ENCODE measurements at places on chromosomes 11 and 22. TPM values are rescaled to one million over a fixed set of nuclear protein-coding genes. Genes with fewer than 3 reads are reported as not detected.

MRGPRE gene
- total RNA-seq = not detected

- no peak for DNase-seq
Measured at GRCh38 chr11:131253656-131254151, 116.7 kb upstream of the NTM start.

DNA sequence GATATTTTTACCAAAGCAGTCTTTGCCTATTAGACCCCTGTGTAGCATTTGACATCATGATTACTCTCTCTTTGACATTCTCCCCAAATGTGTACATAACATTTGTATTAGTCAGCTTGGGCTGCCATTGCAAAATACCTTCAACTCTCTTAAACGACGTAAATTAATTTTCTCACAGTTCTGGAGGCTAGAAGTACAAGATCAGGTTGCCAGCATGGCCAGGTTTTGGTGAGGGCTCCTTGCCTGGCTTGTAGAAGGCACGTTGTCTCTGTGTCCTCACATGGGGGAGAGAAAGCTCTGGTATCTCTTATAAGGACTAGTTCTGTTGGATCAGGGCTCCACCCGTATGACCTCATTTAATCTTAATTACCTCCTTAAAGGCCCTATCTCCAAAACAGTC, 12.3 kb upstream of the DLAT start:
- DNase-seq = peak; percentile 25

GRCh38 chr11:28232649-28233048, 124.5 kb downstream of the METTL15 start:
- no peak for DNase-seq

DNA sequence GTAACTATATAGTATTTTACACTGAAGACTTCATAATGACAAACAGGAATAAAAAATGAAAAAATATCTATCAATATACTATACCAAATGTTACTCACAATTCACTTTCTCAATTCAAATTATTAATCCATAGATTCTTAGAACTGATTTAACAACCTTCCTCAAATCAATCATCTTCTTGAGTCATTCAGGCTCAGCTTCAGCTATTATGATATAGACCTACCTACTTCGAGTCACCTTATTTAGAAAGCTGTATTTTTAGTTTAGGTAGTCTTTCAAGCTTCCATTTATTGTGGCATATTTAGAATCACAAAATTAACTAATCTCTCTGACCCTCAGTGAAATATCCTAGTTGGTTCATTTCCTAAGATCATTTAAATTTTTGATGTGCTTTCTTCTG, 8.2 kb downstream of the CREBZF start:
- DNase-seq = no peak

- no peak for DNase-seq
Measured at GRCh38 chr11:133724116-133724515, 121.2 kb downstream of the SPATA19 start.

RHOD gene
- total RNA-seq = 247 TPM

- no peak for DNase-seq
Measured at GRCh38 chr22:37225481-37225880, 13.2 kb upstream of the SSTR3 start.

- DNase-seq = no peak
Measured at GRCh38 chr22:41096391-41096790, 4.0 kb downstream of the EP300 start.

DNA sequence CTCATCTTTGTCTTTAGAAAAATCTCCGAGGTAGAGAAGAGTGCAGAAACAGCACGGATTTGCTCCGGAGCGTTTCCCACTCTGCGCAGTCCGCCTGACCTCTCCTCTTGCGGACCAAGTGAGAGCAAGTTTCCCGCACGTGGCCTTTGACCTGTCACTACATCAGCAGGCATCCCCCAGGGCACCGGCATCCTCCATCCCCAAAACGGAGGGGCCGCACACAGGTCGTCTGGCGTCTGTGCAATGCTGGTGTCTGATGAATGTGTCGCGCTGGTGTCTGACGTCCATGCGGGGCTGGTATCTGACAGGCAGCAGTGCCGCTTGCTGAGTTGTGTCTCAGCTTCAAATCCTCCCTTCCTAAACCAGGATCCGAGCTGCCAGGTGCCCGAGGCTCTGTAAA, 739 bp upstream of the MRGPRE start:
- no peak for DNase-seq

DNA sequence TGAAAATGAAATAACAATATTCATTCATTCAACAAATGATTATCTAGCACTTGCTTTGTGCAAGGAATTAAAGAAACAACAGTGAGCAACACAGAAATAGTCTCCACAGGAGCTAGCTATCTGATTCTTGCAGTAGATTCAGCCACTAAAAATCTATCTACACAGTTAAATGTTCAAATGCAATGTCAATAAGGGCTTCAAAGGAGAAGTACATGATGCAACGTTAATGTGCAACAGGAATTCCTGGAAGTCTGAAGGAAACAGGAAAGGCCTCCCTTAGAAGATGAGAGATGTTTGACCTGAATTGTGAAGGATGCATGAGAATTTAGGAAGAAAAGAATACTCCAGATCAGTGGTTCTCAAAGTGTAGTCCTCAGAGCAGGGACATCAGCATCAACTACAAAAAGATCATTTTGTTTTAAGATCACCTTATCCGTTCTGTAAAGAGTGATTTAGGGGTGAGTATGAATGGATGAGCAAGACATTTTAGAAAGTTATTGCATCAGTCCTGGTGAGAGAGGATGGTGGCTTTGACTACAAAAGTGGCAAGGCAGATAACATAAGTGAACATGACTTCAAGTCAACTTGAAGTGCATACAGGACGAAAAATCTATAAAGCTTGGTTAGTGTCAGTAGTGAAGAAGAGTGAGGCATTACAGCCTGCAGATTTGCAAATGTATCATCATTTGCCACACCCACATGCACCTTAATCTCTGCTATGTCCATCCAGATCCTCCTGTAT, 96.0 kb downstream of the ETS1 start:
- DNase-seq = no peak

OR52H1 gene
- total RNA-seq = not detected

RAB38 gene
- 192 TPM for total RNA-seq

- no peak for DNase-seq
Measured at GRCh38 chr11:31764261-31764660, 46.9 kb downstream of the PAX6 start.

DNA sequence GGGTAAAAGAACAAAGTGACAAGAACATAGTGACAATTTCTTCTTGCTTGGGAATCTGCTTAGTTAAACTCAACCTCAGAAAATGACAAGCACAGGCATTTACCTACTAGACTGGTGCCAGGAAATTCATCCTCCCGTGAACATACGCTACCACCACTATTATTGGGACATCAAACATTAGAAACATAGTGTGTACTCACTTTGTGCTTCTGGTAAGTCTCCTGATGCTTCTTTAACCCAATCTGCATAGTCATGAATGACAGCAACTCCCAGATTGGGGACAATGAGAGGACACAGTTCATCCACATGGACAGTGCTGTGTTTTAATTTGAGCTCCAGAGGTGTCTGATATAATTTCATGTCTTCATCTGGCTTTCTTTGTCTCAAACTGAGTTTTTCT, 29.2 kb upstream of the CHRNA10 start:
- DNase-seq = no peak

- no peak for DNase-seq
Measured at GRCh38 chr11:4882543-4882942, 843 bp downstream of the OR51T1 start.

GRCh38 chr11:18986744-18987143, 47.5 kb upstream of the MRGPRX1 start:
- peak; percentile 14 for DNase-seq

C22orf31 gene
- total RNA-seq = not detected

GRCh38 chr22:45866646-45867117, 110.3 kb downstream of the WNT7B start:
- no peak for DNase-seq

- DNase-seq = no peak
Measured at GRCh38 chr11:127790592-127790991, 790.0 kb upstream of the KIRREL3 start.

DNA sequence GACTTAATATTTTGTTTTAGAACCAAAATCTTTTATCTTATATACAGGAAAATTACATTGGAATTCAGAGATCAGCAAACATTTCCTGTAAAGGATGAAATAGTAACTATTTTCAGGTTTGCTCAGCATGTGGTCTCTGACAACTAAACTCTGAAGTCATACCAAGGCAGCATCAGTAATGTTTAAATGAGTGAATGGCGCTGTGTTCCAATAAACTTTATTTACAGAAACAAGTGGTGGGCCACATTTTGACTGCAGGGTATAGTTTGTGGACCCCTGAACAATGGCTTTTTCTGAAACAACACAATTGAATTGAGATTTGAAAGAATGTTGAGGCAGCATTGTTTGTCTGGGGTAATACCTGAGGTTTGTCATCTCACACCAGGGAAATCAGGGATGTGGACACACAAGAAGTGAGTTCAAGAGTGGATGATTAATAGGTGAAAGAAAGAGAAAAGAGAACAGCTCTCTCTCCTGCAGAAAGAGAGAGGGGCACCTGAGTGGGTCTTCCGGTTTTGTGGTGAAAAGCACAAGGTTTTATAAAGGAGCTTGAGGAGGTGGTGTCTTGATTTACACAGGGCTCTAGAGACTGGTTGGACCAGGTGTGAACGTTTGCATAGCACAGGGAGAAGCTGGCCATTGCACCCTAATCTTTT, 113.5 kb upstream of the VPREB1 start:
- DNase-seq = no peak

DNA sequence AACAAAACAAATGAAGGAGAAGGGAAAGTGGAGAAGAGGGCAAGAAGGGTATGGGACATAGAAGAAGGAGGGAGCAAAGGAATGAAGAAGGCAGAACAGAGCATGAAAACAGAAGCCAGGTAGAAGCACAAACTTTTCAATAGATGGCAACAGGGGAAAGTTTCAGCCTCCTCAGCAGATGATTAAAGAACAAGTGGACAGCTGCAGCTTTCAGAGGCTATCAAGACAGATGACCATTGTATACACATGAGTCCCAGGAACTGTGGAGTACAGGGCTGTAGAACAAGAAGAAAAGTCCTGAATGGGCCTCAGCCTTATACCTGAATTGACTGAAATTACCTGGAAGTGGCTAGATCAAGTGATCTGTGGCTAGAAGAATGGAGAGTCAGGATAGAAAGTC, 62.0 kb upstream of the FIBIN start:
- DNase-seq = no peak

DNA sequence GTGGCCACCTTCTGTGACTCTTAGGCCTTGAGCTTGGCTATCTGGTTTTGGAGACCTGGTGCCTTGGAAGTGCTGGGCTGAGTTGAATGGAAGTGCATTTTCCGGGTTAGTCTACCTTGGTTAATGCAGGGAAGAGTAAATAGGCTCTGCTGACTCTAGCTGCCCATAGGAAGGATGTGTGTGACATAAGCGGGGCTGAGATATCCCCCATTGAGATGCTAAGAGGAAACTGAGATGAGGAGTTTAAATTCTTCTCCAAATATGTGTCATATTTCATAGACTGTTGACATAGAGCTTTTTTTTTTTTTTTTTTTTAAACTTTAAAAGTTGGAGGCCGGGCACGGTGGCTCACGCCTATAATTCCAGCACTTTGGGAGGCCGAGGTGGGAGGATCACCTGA, 30.8 kb downstream of the ZNRF3 start:
- DNase-seq = no peak

- peak; percentile 41 for DNase-seq
Measured at GRCh38 chr22:35896111-35896705, 132.4 kb downstream of the RBFOX2 start.

DNA sequence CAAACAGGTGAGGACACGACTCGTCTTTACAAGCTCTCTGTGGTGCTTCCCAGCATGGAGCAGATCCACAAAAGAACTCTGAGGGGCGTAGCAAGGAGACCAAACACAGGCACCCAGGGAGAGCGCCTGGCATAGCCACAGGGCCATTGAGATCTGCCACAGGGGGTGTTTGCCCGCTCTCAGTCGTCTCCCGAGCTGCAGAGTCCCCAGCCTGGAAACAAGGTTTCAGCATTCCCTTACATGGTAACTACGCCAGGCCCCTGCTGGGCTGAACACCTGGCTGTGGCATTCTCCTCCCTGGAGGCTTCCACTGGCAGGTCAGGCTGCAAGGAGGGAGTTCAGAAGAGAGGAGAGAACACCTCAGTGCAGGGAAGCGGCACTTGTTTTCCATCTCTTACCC, 962.1 kb downstream of the NTM start:
- DNase-seq = no peak

PHOX2A gene
- total RNA-seq = not detected

DNA sequence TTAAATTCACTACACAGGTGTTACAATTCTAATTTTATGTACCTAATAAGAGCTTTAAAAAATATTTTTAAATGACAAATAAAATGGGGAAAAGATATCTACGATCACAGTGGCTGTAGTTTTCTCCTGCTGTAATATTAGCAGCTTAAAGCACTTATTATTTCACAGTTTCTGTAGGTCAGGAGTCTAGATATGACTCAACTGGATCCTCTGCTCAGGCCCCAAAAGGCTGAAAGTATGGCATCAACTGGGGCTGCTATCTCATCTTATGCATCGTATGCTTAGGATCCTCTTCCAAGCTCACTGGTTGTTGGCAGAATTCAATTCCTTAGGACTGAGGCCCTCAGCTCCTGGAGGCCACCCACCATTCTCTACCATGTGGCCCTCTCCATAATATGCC, 12.8 kb downstream of the FBXO3 start:
- no peak for DNase-seq

- DNase-seq = no peak
Measured at GRCh38 chr11:67213178-67213621, 53.1 kb upstream of the GRK2 start.

CD3G gene
- not detected for total RNA-seq

TIMP3 gene
- 71.1 TPM for total RNA-seq

RRP8 gene
- total RNA-seq = 10.3 TPM

GRCh38 chr22:44453441-44454112, 44.5 kb downstream of the RTL6 start:
- DNase-seq = no peak

GRCh38 chr11:6206456-6207180, 1.3 kb downstream of the C11orf42 start:
- no peak for DNase-seq
